Stimulated activated CD4-positive, alpha-beta T cell treated with anti-CD3 and anti-CD28 coated beads, Interleukin-4, amount 100 ng/mL, for 24 hours (primary cell): ENCODE measurements at places on chromosomes 16 and 17.

GRCh38 chr17:82021107-82021899 lies 1.4 kb downstream of the CENPX start:
- peak; percentile 57 for DNase-seq

DNA sequence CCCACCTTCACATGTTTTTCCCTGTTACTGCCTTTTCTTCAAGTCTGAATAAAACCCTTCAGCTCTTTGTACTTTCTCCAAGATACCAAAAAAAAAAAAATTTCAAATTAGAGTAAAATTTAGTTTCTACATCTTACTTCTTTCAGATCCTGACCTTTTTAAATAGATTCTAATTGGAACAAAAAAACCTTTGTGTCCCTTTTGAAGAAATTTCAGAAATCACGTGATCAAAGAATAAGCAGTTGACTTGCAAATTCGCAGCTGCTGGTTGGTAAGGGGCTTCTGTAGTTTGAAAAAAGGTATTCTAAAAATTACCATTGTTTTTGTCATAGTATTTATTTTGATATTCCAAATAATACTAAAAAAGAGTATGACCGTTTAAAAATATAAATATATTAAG lies 71.7 kb downstream of the CDC27 start:
- no peak for DNase-seq

DNA sequence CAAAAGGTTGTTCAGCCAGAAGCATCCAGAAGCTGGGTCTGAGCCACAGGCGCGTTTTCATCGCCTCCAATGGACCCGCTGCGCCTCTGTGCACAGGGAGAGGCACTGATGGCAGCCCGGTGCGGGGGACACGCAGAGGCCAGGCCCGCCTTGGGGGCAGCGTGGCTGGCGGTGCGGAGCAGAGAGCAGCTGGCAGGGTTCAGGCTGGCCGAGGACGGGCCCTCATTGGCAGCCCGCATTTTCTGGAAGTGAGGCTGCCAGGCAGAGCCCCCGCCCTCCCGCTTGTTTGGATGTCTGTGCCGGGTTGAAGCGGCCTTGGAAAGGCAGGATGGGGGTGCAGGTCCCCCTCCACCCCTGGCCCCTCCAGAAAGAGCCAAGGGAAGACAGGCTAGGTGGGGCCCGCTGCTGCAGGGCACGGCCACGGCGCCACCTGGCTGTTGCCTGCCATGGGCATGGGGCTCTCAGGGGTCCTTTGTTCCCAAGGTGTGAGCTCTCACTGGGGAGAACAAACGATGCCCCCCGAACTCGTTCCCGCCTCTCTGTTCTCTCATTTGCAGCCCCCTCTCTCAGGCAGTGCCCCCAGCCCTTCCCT lies 18.8 kb downstream of the GSE1 start:
- DNase-seq = no peak

DNA sequence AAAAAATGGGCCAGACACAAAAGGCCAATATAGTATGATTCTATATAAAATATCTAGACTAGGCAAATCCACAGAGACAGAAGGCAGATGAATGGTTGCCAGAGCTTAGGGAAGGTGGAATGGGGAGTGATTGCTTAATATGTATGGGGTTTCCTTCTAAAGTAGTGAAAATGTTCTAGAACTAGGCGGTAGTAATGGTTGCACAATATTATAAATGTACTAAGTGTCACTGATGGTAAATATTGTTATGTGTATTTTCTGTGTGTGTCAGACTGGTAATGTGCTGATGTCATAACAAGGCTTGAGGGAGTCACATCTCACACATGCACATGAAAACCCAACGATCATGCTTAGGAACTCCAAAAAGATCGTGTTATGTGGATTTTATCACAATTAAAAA lies 106.9 kb upstream of the SIAH1 start:
- no peak for DNase-seq

GRCh38 chr17:79919164-79919585 lies 79.9 kb upstream of the CBX4 start:
- no peak for DNase-seq

GRCh38 chr16:75262104-75262799 lies 10.8 kb upstream of the BCAR1 start:
- DNase-seq = no peak

- peak; percentile 2 for DNase-seq
Measured at GRCh38 chr17:77723071-77723908, 235.2 kb upstream of the TNRC6C start.

DNA sequence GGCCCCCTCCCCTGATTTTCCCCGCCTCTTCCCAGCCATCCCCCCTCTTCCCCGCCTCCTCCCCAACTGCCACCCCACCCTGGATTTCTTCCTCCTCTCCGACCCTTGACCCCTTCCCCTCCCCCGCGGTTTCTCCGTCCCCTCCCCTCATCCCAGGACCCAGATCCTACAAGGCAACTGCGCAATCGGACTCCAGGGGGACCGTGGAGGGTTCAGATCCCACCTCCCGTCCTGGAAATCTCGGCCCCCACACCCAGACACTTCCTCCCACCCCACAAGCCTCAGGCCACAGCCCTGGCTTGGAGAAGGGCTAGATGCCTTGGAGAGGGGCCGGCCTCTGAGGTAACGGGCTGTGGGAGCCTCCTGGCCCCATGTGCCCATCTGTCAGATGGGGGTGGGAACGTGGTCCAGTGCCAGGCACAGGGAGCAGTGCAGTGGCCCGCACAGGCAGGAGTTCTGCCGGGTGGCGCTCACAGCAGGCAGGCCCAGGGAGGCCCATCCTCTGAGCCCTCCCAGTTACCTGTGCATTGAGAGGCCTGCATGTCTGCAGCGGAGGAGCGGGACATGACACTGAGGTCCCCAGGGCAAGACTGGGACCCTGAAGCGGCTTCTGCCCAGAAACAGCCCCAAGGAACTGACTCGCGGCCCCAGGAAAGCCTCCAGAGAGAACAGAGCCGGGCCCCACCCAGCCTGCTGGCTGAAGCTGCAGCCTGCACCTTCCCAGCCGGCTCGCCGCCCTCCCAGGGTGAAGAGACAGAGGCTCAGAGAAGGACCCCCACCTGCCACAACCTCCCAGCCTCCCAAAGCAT lies 16.7 kb downstream of the ZNF423 start:
- no peak for DNase-seq

DNA sequence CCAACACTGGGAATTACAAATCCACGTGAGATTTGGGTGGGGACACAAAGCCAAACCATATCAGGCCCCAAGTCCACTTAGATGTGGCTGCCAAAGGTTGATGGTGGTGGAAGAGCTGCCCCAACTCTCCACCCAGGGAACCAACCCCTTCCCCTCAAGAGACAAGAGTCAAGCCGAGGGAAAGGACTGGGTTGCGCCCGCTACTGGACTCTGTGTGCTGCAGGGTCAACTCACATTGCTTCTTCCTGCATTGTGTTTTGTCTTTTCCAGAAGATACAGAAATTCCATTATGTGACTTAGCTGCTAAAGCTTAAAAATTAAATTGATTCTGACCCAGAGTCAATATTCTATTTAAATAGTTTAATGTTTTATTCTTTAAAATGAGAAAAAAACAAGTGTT lies 58.5 kb downstream of the ADAMTS18 start:
- DNase-seq = no peak

- DNase-seq = no peak
Measured at GRCh38 chr16:76955629-76956028, 235.4 kb upstream of the MON1B start.

DNA sequence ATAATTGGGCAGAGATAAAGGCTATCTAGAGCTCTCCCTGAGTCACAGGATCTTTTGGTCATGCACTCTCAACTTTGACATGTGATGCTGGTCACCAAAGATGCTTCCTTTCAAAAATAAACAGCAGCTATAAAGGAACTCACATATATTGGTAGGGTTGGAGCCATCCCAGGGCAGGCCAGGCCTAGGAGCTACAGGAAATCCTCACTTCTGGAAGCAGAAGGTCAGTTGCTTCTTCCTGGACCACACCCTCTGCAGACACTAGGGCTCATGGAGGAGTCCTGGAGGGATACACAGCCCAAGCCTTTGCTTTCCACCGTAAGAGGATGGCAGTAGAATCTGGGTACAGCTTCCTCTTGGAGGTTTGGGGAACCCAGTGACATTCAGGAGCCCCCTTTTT lies 24.6 kb downstream of the SOST start:
- DNase-seq = no peak

- DNase-seq = no peak
Measured at GRCh38 chr17:72609501-72609900, 483.0 kb downstream of the SLC39A11 start.

DNA sequence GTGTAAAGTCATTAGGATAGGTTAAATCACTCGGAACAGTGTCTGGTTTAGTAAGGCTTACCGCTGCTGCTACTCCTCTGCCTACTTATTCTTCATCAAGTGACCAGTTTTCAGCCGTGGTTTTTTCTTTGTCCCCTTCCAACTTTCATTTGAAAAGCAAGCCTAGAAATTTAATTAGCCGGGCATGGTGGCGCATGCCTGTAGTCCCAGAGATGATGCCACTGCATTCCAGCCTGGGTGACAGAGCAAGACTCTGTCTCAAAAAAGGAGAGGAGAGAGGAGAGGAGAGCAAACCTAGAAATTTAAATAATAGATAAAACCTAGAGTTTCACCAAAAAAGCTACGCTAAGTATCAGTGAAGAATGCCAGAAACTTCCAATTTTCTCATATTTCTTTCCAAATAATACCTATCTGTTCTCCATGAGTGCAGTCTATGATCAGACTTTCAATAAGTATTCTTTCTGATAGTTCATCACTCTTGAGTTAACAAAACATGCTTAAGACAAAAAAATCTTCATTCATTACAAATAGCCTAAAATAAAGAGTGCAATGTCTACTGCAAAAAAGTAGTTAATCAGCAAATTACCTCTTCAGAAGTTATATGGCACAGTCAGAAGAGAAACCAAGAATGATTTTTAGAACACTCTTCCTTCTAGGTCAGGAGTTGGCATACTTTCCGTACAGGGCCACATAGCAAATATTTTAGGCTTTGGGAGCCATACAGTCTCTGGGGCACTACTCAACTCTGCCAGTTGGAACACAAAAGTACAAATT lies 15.1 kb downstream of the ANKFY1 start:
- DNase-seq = no peak

- DNase-seq = no peak
Measured at GRCh38 chr17:82929676-82930042, 89.8 kb upstream of the ZNF750 start.

GRCh38 chr16:2777231-2777902 lies at the start of gene ELOB:
TSS of gene ELOB (minus strand) at chr16:2777280. CDS start at chr16:2777239, 41 bp downstream.
- DNase-seq = peak; percentile 90

DNA sequence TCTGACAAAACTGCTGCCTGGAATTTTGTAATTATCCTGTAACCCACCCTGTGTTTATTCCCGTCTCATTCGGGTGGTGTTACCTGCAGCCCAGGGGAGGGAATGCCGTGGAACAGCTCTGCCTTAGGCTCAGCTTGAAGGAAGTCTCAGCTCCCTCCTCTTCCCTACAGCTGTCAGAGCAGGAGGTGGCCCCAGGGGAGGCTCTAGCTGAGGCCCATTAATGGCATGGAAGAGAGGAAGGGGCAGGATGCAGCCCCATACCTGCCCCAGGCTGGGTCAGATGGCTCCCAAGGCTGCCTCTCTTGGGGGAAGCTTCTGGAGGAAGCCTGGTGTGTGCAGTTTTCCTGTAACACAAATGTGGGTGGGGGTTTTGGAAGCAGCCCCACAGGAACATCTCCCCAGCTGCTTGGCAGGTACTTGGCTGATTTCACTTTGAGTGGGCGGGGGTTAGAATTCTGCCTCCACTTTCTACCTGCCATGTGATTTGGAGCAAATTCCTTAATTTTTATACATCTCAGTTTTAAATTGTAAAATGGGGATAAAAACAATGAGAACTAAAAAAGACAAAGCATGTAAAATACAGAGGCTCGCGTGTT lies 103.9 kb downstream of the MGAT5B start:
- no peak for DNase-seq

DNA sequence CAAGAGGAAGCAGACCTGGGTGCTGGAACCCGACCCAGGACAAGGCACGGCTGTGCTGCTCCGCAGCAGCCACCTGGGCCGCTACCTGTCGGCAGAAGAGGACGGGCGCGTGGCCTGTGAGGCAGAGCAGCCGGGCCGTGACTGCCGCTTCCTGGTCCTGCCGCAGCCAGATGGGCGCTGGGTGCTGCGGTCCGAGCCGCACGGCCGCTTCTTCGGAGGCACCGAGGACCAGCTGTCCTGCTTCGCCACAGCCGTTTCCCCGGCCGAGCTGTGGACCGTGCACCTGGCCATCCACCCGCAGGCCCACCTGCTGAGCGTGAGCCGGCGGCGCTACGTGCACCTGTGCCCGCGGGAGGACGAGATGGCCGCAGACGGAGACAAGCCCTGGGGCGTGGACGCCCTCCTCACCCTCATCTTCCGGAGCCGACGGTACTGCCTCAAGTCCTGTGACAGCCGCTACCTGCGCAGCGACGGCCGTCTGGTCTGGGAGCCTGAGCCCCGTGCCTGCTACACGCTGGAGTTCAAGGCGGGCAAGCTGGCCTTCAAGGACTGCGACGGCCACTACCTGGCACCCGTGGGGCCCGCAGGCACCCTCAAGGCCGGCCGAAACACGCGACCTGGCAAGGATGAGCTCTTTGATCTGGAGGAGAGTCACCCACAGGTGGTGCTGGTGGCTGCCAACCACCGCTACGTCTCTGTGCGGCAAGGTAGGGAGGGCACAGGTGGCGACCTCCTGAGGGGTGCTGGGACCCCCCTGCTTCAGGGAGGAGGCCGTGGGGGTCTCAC lies 667 bp downstream of the FSCN2 start:
- no peak for DNase-seq

GRCh38 chr17:14641117-14641516 lies 340.2 kb downstream of the HS3ST3B1 start:
- DNase-seq = no peak

GRCh38 chr16:63945806-63946205 lies 1176.1 kb downstream of the CDH11 start:
- DNase-seq = no peak

GRCh38 chr17:81416612-81417011 lies 21.4 kb downstream of the BAHCC1 start:
- no peak for DNase-seq

- no peak for DNase-seq
Measured at GRCh38 chr16:11395008-11395948, 50.0 kb downstream of the RMI2 start.

- DNase-seq = no peak
Measured at GRCh38 chr16:47528431-47528830, 67.3 kb downstream of the PHKB start.

DNA sequence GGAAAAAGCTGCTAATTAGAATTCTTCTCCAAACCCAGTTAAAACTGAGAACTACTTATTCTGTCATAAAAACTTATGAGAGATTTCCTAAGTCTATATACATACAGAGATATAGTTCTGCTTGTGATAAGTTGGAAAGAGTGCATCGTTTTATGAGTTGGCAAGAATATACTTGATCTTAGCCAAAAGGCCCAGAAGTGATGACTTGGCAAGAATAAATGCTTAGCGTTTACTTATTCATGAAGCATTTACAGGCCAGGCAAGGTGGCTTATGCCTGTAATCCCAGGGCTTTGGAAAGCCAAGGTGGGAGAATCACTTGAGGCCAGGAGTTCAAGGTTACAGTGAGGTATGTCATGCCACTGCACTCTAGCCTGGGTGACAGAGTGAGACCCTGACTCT lies 81.7 kb downstream of the CYB561 start:
- DNase-seq = no peak
